ENCODE measurements at places on chromosomes 1 and 21.

GRCh38 chr1:30883389-30884172 is 25.0 kb downstream of the SDC3 start:
- no peak overlapping the region for H3K27ac ChIP-seq
- peaks cover 22% of the 10 kb centered on the region for H3K4me1 ChIP-seq
- no peak overlapping the region for H3K4me3 ChIP-seq
- H3K36me3 ChIP-seq = no peaks in the 10 kb centered on the region
- no peaks in the 10 kb centered on the region for H3K27me3 ChIP-seq

GRCh38 chr1:114446198-114446597 is 64.8 kb downstream of the TRIM33 start:
- no peak overlapping the region for H3K27ac ChIP-seq
- H3K4me1 ChIP-seq = no peaks in the 10 kb centered on the region
- no peak overlapping the region for H3K4me3 ChIP-seq
- DNase-seq = no peak

DNA sequence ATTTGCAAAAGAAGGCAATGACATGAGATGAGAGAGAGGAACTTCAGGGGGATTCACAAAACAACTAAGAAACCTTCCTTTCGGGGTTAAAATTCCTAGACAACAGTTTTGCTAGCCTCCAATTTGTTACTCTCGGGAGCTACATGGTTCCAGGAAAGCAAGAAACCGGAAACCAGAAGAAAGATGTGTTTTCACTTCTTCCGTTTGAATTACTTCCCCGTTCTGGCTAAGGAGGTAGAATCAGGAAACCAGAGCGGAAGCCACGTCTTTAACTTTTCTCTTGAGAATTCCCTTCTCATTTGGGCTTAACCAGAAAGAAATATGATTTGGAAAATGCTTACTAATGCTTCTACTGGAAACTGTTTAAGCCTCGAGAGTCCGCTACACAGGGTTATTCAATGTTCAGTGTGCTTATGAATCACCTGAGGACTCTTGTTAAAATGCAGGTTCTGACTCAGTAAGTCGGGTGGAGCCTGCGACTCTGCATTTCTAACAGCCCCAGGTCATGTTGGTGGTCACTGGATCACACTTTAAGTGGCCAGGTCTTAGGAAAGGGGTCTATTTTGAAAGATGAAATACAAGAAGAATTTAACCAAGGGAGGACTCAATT is 43.5 kb upstream of the MCOLN3 start:
- H3K4me1 ChIP-seq = no peaks in the 10 kb centered on the region
- no peak overlapping the region for H3K27ac ChIP-seq
- no peaks in the 10 kb centered on the region for H3K36me3 ChIP-seq
- no peaks in the 10 kb centered on the region for H3K27me3 ChIP-seq
- no peak overlapping the region for H3K4me3 ChIP-seq

- no peak overlapping the region for H3K27ac ChIP-seq
- no peaks in the 10 kb centered on the region for H3K27me3 ChIP-seq
- H3K36me3 ChIP-seq = no peaks in the 10 kb centered on the region
- no peak overlapping the region for H3K4me3 ChIP-seq
- no peaks in the 10 kb centered on the region for H3K4me1 ChIP-seq
These were observed 179.7 kb downstream of the TNFSF18 start for GRCh38 chr1:172870901-172871606.

Data from breast epithelium (tissue), 4 donors.